ENCODE measurements at places on chromosomes 4 and X. TPM values are rescaled to one million over a fixed set of nuclear protein-coding genes. Genes with fewer than 3 reads are reported as not detected.

- no peak for DNase-seq
These were observed 43.4 kb downstream of the ZNF182 start for GRCh38 chrX:47960406-47960805.

OTC gene
- total RNA-seq, result not detected

DNA sequence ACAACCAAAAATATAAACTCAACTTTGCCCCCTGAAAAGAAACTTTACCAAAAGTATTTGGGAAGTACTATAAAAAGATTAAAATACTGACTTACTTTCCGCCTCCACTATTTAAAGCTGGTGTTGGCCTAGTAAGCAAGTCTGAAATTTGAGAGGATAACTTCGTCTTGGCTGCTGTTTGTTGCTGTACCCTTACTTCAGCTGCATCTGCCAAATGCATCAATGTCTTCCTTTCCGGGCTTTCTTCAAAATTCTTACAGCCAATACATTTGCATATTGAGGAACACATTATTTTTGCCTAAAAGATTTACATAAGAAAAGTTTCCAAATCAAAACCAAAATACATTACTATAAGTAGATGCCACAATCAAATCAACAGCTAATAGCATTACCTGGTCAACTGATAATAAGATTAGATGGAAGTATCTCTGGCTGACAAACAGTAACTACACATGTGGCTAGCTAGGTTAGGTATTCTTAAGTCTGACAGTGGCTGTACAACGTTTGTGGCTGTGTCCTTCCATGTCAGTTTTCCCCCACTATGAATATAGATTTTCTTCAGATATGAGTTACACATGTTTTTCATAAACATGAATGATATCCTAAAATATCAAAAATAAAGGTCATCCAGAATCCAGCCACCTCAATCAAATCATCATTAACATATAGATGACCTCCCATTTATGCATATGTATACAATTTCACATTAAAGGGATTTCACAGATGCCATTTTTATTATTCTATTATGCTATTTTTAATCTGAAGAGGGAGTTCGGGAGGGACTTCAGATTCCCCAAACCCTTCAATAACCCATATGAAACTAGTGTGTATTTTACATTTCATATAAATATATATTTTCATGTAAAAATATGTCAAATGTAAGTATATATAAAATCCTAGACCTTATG lies 30.6 kb downstream of the THAP9 start:
- no peak for DNase-seq

- DNase-seq, result no peak
These were observed 18.4 kb upstream of the ARMCX5 start for GRCh38 chrX:102580891-102581290.

GRCh38 chrX:2325076-2325784 lies 175.5 kb downstream of the DHRSX start:
- DNase-seq, result no peak

DNA sequence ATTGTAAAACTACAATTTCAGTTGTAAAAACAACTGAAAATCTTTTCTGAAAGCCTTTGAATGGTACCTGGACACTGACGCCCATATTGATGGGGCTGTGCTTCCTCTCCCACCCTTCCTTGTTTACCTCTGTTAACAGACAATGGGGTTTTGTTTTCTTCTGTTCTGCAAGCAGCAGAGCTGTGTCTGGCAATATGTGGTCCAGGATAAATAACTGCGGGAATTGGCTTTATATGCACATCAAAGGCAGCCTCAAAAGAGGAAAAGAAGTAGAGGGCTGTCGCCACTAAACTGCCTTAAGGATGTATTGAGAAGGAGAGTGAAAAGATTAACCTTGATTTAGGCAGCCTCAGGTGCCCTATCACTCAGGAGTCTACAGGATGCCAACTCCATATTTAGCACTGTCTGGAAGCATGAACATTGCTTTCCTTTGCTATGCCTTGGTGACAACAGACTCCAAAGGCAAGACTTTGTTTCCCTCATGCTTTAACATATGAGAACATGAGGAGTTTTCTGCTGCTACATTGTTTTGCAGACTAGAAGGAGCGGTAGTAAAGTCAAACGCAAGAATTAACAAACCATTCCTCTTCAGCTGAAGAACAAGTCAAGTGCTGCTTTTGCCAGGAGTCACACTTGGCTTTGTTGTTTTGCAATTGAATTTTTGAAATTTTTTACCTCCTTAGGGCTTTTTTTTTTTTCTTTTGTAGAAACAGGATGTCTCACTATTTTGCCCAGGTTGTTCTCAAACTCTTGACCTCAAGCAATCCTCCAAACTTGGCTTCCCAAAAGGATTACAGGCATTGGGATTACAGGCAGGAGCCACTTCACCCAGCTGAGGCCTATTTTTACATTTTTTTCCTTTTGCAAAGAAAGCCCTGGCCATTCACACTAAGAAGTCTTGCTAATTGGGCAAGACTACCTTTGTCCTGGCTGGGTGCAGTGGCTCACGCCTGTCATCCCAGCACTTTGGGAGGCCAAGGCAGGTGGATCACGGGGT lies 3.0 kb downstream of the IL21 start:
- no peak for DNase-seq

DNA sequence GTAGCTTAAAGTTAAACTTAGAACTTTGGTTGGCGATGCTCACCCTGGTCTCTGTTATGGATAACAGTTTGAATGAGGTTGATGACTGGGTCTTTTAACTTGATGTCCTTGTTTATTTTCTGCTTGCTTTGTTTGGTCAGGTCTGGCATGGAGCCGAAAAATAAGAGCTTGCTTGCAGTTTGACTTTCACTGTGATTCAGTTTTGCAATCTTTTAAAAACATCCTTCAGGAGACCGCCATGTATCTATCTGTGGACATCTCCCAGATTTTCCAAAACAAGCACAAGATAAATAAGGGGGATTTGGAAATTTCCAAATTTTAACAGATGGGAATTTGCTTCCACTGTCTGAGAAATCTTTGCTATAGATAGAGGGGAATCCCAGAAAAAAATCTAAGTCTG lies 246.7 kb downstream of the PALLD start:
- no peak for DNase-seq

DNA sequence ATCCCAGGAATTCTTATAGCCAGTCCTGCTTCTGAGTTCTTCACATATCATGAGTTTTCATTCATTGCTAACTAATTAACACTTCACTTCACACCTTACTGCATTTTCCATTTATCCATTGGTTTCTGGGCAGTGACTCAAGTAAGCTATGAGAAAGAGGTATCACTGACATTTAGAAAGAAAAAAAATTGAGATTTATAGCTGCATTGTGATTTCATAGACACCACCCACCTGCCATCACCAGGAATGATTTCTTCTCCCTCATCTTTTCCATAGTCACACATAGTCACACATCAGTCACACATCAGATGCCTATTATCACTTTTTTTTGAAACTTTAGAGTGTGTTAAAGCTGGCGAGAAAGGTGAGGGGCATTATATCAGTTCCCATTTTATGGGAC lies 121.8 kb downstream of the SLC39A8 start:
- no peak for DNase-seq

Measured in suprapubic skin (tissue), 4 donors.